ENCODE measurements at places on chromosomes 1 and 21. TPM values are rescaled to one million over a fixed set of nuclear protein-coding genes. Genes with fewer than 3 reads are reported as not detected.

- peaks cover 20% of the 10 kb centered on the region for H3K27me3 ChIP-seq
- DNase-seq = no peak
- H3K36me3 ChIP-seq = no peaks in the 10 kb centered on the region
- H3K4me1 ChIP-seq = no peaks in the 10 kb centered on the region
- no peak overlapping the region for H3K4me3 ChIP-seq
Measured at GRCh38 chr1:4176841-4177240, 276.8 kb upstream of the C1orf174 start.

DNA sequence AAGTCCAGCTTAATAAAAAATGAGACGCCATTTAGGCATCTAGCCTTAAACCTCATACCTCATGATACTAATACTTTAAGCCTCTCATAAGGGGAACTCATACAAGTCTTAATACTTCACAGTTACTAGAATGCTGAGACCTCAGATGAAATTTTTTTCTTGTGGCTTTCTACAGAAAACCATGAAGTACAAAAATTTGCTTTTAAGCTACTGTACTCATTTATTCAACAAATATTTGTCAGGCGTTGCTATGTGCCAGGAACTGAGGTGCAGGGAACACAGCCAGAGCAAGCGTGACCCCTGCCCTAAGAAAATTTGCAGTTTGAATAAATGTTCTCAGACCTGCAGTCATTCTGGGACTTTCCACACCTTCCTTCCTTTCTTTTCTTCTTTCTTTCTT is 150.6 kb downstream of the MRPL39 start:
- H3K27me3 ChIP-seq = no peaks in the 10 kb centered on the region
- H3K27ac ChIP-seq = peak overlapping the region; percentile 80
- H3K4me3 ChIP-seq = no peak overlapping the region
- H3K4me1 ChIP-seq = peaks cover 11% of the 10 kb centered on the region

DNA sequence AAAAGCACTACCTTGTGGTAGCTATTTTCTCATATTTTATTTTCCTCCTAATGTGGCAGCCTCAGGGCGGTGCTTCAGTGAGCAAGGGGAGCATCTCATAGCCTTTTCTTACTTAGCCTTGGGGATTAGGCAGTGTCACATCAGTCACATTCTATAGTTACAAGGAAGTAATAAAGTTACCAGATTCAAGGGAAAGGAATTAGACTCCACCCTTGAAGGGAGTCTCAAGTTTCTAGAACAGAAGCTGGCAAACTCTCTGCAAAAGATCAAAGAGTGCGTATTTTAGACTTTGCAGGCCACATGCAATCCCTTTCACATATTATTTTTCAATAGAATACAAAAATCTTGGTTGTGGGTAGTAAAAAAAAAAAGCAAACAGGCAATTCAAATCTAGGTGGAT is 350.4 kb downstream of the AMY1C start:
- H3K27ac ChIP-seq = no peak overlapping the region
- no peaks in the 10 kb centered on the region for H3K27me3 ChIP-seq
- DNase-seq = no peak
- no peaks in the 10 kb centered on the region for H3K36me3 ChIP-seq
- H3K4me1 ChIP-seq = no peaks in the 10 kb centered on the region
- no peak overlapping the region for H3K4me3 ChIP-seq

DNA sequence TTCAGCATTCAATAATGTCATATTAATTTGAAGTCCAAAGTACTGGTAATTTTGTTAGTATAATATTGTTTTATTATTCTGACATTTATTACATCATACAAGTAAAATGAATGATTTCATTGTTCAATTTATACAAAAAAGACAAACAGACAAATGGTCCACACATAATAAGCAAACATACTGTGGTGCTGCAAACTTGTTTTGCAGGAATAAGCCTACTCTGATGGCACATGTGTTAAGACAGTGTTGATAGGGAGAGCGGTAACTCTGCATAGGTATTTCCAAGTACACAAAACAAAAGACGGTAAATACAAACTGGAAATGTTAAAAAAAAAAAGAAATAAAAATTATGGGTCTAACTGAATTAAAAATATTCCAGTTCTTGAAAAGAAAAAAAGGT is 59.7 kb upstream of the DPYD start:
- DNase-seq = no peak
- H3K36me3 ChIP-seq = no peaks in the 10 kb centered on the region
- no peaks in the 10 kb centered on the region for H3K4me1 ChIP-seq
- no peak overlapping the region for H3K4me3 ChIP-seq
- H3K27ac ChIP-seq = no peak overlapping the region

DNA sequence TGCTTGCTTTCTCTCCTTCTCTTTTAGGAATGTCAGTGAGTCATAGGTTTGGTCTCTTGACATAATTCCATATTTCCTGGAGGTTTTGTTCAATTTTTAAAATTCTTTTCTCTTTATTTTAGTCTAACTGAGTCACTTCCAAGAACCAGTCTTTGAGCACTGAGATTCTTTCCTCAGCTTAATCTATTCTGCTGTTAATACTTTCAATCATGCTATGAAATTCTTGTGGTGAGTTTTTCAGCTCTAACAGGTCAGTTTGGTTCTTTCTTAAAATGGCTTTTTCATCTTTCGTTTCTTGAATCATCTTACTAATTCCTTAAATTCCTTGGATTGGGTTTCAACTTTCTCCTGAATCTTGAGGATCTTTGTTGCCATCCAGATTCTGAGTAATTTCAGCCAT is 321.0 kb downstream of the PTBP2 start:
- DNase-seq = no peak
- no peaks in the 10 kb centered on the region for H3K4me1 ChIP-seq
- H3K36me3 ChIP-seq = no peaks in the 10 kb centered on the region

- no peaks in the 10 kb centered on the region for H3K4me1 ChIP-seq
- no peaks in the 10 kb centered on the region for H3K27me3 ChIP-seq
- no peak overlapping the region for H3K27ac ChIP-seq
- H3K36me3 ChIP-seq = no peaks in the 10 kb centered on the region
- H3K4me3 ChIP-seq = no peak overlapping the region
Measured at GRCh38 chr1:8142955-8143629, 117.0 kb upstream of the ERRFI1 start.

GRCh38 chr1:244118109-244118761 is 67.2 kb downstream of the ZBTB18 start:
- peaks cover 4% of the 10 kb centered on the region for H3K27me3 ChIP-seq
- DNase-seq = no peak
- no peak overlapping the region for H3K27ac ChIP-seq
- no peak overlapping the region for H3K4me3 ChIP-seq

DNA sequence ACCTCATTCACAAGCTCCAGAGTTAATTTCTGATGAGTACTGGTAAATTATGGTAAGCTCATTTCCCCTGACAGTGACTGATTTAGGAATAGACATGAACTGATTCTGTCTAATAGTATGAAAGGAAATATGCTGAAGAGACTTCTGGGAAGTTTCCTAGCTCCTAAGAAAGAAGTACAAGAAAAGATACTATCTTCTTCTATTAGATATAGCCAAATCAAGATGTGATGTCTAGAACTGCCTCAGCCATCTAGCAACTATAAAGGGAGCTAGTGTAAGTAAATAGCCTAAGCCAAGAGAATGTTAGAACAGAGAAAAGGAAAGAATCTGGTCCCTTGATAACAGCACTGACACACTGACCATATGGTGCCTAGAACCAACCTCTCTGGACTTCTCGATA is 10.7 kb upstream of the PHTF1 start:
- peaks cover 5% of the 10 kb centered on the region for H3K36me3 ChIP-seq
- peaks cover 2% of the 10 kb centered on the region for H3K4me1 ChIP-seq
- no peak for DNase-seq
- H3K27ac ChIP-seq = no peak overlapping the region
- H3K4me3 ChIP-seq = no peak overlapping the region
- H3K27me3 ChIP-seq = no peaks in the 10 kb centered on the region

DNA sequence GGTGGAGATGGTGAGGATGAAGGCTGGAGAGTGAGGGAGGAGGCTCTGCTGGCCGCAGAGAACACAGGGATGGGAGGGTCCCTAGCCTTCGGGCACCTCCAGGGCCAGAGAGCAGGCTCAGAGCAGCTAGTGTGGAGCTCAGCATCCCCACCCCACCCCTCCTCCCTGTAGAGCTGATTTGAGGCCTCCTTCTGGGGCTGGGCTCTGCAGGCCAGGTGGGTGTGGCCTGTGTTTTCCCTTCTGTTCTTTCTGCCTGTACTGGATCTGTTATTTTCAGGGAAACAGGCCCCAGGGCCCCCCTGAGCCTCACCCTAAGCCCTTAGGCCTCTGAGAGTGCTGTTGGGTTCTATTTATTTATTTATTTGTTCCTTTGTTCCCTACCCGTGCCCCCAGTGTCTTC is 44.8 kb downstream of the TMCC2 start:
- H3K4me1 ChIP-seq = peaks cover 39% of the 10 kb centered on the region
- no peaks in the 10 kb centered on the region for H3K36me3 ChIP-seq
- no peaks in the 10 kb centered on the region for H3K27me3 ChIP-seq
- H3K27ac ChIP-seq = no peak overlapping the region

DNA sequence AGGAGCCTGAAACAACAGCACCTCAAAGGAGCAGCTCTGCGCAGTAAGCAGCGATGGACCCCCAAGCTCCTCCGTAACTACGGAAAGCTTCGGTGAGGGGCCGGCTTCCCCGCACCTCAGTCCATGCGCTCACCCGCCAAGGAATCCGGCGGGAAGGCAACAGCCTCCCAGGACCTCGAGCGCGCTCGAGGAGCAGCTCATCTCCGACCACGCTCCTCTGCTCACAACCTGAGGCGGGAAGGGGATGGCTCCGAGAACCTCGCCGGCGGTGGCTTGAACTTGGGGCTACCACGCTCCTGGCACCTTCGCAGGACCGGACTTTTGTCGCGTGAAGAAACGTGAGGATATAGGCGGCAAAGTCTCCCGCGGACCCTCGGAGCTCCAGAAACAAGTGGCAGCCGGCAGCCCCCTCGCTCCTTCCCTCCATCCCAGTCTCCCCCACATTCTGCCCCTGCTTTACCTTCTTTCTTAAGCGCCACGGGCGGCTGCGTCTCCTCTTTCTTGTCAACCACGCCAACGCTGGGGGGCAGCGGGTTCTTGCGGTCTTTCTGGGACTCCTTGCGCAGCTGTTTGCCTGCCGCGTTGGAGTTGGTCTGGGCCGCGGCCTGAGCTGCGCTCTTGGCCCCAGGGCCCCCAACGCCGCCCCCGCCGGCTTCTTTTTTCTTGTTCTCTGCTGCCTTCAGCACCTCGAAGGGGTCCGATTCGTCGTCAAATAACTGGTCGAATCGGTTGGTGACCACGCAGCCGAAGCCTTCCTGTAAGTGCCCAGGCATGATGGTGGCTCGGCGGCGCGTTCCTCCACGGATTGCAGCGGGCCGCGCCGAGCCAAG is 459 bp downstream of the SERBP1 start:
- H3K36me3 ChIP-seq = peaks cover 14% of the 10 kb centered on the region
- peak; percentile 5 for DNase-seq
- H3K27ac ChIP-seq = peak overlapping the region; percentile 96
- peak overlapping the region; percentile 96 for H3K4me3 ChIP-seq

GRCh38 chr1:99228153-99228552 is 36.1 kb upstream of the PLPPR4 start:
- no peak for DNase-seq
- H3K36me3 ChIP-seq = no peaks in the 10 kb centered on the region
- no peaks in the 10 kb centered on the region for H3K27me3 ChIP-seq
- H3K4me1 ChIP-seq = no peaks in the 10 kb centered on the region
- no peak overlapping the region for H3K4me3 ChIP-seq

DNA sequence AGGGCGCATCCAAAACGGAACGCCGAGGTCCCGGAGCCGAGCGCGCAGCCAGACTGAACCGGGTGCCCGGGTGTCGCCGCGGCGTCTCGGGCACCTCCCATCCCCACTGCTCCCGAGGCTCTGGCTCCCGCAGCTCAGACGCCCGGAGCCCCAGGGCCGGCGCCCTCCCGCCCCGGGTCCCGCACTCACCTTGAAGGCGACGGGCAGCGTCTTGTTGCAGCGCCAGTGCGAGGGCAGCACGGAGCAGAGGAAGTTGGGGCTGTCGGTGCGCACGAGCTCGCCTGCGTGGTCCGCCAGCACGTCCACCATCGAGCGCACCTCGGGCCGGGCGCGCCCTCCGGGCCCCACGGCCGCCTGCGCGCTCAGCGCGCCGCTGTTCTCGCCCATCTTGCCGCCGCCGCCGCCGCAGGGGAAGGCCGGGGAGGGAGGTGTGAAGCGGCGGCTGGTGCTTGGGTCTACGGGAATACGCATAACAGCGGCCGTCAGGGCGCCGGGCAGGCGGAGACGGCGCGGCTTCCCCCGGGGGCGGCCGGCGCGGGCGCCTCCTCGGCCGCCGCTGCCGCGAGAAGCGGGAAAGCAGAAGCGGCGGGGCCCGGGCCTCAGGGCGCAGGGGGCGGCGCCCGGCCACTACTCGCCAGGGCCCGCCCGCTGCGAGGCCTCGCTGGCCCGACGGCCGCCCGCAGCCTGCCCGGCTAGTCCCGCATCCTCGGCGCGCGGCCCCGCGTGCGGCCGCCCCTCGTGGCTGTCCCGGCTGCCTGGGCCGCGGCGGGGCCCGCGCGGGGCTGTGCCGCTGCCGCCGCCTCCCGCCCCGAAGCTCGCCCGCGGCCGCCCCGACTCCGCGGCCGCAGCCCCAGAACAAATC is 447 bp downstream of the RUNX3 start:
- peaks cover 26% of the 10 kb centered on the region for H3K36me3 ChIP-seq
- peak overlapping the region; percentile 87 for H3K4me3 ChIP-seq
- peaks cover 37% of the 10 kb centered on the region for H3K4me1 ChIP-seq
- peak; percentile 42 for DNase-seq

- no peak overlapping the region for H3K4me3 ChIP-seq
- no peak overlapping the region for H3K27ac ChIP-seq
- no peaks in the 10 kb centered on the region for H3K36me3 ChIP-seq
- peaks cover 44% of the 10 kb centered on the region for H3K27me3 ChIP-seq
Measured at GRCh38 chr21:45309987-45310381, 22.3 kb upstream of the POFUT2 start.

GRCh38 chr1:20194224-20194623 is 7.9 kb upstream of the PLA2G2C start:
- H3K4me1 ChIP-seq = peaks cover 3% of the 10 kb centered on the region
- H3K36me3 ChIP-seq = no peaks in the 10 kb centered on the region
- no peak overlapping the region for H3K4me3 ChIP-seq
- no peak for DNase-seq

- peak overlapping the region; percentile 15 for H3K27ac ChIP-seq
- H3K4me1 ChIP-seq = peaks cover 15% of the 10 kb centered on the region
- no peaks in the 10 kb centered on the region for H3K36me3 ChIP-seq
- H3K4me3 ChIP-seq = no peak overlapping the region
Measured at GRCh38 chr1:180631194-180631765, 542 bp upstream of the XPR1 start.

GRCh38 chr21:27152996-27153395 is 186.1 kb upstream of the ADAMTS5 start:
- no peaks in the 10 kb centered on the region for H3K36me3 ChIP-seq
- no peak overlapping the region for H3K4me3 ChIP-seq
- H3K27ac ChIP-seq = no peak overlapping the region

- no peak overlapping the region for H3K27ac ChIP-seq
- H3K36me3 ChIP-seq = no peaks in the 10 kb centered on the region
- DNase-seq = no peak
- H3K4me3 ChIP-seq = no peak overlapping the region
- H3K27me3 ChIP-seq = no peaks in the 10 kb centered on the region
Measured at GRCh38 chr1:204350857-204351573, 8.7 kb downstream of the PLEKHA6 start.

- H3K4me3 ChIP-seq = no peak overlapping the region
- DNase-seq = no peak
- H3K27me3 ChIP-seq = no peaks in the 10 kb centered on the region
- H3K27ac ChIP-seq = no peak overlapping the region
- no peaks in the 10 kb centered on the region for H3K4me1 ChIP-seq
Measured at GRCh38 chr1:151701515-151701914, 15.1 kb downstream of the CELF3 start.

MIXL1 gene
- total RNA-seq = not detected

TBX19 gene
- 3.9 TPM for total RNA-seq

OR2T2 gene
- not detected for total RNA-seq

DCDC2B gene
- not detected for total RNA-seq

AUNIP gene
- 0.20 TPM for total RNA-seq

SLAMF8 gene
- total RNA-seq = 0.41 TPM

PRAMEF9 gene
- not detected for total RNA-seq

CD5L gene
- not detected for total RNA-seq

RAB3B gene
- not detected for total RNA-seq

FDPS gene
- total RNA-seq = 98.7 TPM

All from T-cell (primary cell).